Stomach (tissue), 19 donors: ENCODE measurements at places on chromosomes 5 and 9.
A peak's percentile ranks its signal among the peaks of the same experiment; 100 is the strongest.

DNA sequence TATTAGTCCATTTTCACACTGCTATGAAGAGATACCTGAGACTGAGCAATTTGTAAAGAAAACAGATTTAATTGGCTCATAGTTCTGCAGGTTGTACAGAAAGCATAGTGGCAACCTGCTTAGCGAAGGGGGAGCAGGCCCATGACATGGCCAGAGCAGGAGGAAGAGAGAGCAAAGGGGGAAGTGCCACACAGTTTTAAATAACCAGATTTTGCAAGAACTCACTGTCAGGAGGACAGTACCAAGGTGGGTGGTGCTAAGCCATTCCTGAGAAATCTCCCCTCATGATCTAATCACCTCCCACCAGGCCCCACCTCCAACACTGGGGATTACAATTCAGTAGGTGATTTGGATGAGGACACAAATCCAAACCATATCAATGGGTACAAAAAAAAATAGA, 16.8 kb upstream of the PCSK5 start:
- no peak for DNase-seq

DNA sequence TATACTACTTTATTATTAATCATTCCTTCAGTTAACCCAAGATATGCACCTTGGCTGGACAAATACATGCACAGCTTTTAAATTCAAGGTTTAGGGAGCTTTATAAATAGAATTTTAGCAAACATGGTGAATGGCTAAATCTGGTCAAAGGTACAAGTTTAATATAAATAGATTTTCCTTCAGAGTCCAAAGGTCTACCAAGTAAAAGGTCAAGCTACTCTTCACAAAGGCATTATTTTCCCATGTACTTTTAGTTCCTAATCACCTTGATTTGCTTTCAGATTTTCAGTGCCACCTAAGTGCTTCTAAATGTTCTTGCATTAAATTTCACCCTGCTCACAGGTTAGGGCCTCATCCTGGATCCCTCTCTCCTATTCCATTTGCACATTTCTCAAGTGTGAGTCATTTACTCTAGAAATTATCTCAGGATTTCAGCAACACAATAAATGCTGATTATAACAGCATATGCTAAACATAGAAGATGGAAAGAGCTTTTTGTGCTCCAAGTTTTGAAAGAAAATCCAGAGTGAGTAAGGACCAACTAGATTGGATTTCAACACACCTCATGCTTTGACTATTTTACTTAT, 459.4 kb upstream of the ITGA1 start:
- no peak for DNase-seq

DNA sequence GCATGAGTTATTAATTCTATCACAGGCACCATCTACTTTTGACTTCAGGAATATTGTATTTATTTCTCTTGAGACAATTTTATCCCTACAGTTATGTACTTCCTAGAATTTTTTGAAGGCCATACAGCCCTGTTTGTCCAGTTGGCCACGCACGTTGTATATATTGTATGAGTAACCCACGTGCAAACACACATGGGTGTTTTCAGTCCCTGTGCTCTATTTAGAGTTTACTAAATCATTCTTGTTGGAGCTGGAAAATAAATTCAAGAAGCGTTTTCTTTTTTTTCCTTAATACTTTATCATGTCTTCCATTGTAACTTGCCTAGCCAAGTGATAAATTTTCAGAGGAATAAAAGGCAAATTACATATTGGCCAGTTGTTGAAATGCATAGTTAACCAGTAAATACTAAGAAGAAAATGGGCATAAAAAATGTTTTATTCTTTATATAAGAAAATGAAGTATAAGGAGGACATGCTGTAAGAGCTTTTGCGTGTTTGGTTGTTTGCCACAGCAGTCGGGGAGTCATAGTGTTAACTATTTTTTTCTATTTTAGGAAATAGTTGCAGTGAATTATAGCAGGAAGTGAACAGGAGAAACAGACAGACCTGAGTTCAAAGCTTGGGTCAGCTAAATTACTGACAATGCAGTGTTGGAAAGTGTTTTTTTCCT, 86.4 kb upstream of the MINAR2 start:
- no peak for DNase-seq

- DNase-seq, result no peak
Observed at GRCh38 chr5:172669386-172670004, 28.4 kb downstream of the NEURL1B start.

DNA sequence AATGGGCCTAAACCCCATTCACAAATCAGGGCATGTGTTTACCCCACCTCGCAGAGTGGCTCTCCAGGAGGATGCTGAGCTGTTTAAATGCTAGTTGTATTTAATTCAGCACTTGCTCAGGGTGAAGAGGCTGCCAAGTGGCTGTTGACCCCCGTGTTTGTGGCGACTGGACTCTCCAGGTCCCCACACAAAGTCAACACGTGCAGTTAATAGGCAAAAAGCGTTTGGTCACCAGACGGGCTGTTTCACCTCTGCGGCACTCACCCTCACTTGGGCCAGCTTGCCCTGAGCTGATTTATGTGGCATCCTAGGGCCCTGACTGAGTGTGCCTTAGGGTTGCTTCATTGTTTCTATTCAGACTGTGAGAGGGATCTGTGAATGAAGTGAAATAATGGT, 152.3 kb downstream of the GAS1 start:
- DNase-seq, result no peak

DNA sequence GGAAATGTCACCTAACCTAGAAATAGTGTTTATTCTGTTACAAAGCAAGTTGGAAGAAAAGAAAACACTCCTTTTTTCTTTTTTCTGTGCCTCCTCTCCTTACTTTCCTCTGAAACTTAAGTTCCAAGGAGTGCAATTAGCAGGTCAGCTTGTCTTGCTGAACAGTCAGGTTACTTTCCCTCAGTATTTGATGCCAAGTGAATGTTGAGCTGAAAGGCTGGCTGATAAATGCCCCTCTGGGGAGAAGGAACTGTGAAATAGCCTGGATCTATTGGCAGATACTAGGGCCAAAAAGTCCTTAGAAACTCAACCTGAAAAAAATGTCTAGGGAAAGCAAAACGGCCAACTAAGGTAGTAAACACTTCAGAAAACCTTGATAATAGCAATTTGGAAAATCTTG, 43.6 kb downstream of the GRIA1 start:
- DNase-seq, result no peak

GRCh38 chr9:128771094-128771721, 519 bp downstream of the ZER1 start:
- no peak for DNase-seq

DNA sequence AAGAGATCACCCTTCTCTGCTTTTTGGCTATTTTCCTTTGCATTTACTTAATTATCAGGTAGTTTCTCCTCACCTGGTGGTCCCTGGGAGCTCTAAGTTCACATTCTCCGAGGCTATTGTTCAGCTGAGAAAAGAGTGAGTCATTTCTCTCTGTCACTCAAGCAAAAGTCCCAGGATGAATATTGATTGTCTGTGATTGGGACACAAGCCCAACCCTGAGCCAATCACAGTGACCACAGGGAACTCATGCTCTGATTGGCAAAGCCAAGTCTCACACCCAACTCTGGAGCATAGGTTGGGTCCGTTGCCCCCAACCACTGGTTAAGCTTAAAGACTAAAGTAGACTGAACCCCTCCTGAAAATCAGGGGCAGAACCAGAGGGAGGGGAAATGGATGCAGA, 27.8 kb upstream of the FAT2 start:
- no peak for DNase-seq

- DNase-seq, result no peak
Observed at GRCh38 chr5:10668697-10669096, 92.3 kb downstream of the DAP start.

GRCh38 chr9:121242219-121242958, 25.6 kb upstream of the GSN start:
- DNase-seq, result no peak

DNA sequence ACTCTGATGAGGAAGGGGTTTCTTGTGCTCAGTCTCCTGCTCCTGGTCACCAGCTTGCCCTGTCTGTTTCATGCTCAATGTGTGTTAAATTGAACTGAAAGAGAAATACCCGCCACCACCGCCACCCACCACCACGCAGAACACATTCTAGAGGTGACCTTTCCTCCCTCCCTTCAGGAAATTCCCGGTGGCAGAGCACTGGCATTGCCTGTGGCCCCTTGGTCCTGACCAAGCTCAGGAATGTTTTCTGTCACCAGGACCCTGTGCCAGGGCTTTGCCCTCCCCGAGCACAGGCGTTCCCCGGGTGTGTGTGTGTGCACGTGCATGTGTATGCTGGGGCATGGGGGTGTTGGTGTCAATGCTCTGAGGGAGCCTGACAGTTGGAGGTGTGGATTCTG, 10.2 kb upstream of the SLC25A51 start:
- DNase-seq, result no peak

DNA sequence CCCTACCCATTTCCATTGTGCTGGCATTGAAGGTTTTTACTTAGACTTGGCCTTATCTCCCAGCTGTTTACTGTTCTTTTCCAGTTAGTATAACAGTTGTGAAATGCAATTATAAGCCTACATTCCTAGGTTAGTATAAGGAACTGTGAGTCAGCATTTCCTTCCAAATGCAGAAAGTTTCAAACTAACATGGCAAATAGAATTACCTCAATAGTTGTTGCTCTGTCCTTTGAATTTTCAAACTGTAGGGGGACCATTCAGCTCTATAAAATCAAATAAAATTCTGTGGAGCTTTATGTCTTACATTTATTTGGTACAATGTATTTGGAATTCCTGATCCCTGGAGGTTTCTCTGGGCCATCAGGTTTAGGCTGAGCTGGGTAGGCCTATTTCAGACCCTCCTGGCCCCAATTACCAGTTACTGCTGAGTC, 47.2 kb downstream of the ARHGEF28 start:
- DNase-seq, result peak; percentile 70

DNA sequence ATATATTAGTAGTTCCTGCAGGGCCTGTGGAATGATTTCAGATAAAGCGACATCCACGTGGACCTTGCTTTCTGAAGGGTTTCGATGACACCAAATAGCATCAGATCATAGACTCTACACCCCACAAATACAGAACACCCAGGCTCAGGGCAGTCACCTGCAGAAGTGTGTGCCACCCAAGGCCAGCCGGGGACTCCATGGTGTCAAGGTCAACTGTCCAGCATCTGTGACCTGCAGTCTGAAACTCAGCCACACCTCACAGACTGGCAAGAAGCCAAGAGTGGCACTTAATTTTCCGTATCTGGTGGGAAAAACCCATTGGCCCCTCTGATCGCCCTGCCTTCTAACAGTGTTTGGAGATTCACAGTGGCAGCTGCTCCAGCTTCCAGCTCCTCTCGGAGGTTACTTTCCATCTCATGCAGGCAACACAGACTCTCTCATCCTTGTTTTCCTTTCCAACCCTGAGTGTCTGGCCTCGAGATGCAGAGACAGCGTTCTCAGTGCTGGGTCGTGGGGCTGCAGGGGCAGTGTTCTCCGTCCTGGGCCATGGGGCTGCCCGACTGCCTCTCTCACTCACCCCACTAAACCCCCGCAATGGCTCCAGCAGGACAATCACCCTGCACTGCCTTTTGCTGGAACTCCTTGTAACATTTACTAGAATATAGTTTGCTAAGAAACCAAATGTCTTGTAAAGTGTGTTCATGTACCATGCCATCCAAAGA, 221.9 kb downstream of the IRX2 start:
- DNase-seq, result no peak

GRCh38 chr9:123685489-123686083, 244.3 kb downstream of the DENND1A start:
- no peak for DNase-seq

DNA sequence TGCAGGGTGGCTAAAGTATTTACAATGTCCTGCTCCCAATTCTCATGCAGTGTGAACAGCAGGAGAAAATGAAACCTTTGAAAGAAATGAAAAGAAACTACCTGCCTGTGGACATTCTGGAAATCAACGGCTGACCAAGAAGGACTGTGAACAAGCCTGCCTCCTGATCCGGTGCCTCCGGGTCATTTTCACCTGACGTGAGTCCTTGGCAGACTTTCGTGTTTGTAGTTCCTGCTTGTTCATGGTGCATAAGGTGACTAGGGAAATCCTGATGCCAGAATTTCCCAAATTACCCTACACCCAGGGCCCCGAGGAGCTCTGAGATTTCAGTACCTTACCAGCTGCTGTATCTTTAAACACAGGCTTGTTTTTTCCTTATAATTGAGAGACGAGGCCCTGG, 317.5 kb downstream of the TLE1 start:
- DNase-seq, result peak; percentile 69

DNA sequence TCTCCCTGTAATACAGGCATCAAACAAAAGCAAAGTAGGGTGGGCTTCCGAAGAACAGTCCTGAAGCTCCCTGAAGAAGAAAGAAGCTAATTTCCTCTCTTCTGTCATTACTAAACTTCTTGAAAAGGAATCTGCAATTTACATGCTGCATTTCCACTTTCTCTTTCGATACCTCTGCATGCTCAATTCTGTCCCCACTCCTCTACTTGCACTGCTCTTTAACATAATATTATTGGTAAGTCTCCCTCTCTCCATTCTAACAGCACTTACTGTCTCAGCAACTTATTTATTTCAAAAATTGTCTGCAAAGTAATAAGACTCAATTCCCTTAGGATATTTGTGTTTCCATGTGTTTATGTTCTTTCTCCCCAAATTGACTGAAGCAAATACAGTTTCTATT, 3.9 kb upstream of the PLPP1 start:
- no peak for DNase-seq

DNA sequence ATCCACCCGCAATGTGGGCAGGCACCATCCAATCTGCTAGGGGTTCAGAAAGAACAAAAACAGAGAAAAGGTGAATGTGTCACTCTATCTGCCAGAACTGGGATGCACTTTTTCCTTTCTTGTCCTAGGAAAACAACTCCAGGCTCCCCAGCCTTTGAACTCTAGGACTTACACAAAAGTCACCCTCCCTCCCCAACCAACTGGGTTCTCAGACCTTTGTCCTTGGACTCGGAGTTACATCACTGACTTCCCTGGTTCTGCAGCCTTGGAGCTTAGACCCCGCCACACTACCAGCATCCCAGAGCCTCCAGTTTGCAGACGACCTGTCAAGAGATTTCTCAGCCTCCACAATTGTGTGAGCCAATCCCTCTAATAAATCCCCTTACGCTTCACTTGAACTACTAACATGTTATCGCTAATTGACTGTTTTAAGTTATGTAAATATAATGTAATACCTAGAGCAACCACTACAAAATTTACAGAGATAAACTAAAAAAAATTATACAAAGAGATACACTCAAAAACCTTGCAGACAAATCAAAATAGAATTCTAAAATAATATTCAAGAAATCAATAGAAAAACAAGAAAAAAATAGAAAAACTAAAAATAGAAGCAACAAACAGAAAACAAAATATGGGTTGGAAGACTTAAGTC, 5.3 kb upstream of the UBLCP1 start:
- DNase-seq, result no peak

DNA sequence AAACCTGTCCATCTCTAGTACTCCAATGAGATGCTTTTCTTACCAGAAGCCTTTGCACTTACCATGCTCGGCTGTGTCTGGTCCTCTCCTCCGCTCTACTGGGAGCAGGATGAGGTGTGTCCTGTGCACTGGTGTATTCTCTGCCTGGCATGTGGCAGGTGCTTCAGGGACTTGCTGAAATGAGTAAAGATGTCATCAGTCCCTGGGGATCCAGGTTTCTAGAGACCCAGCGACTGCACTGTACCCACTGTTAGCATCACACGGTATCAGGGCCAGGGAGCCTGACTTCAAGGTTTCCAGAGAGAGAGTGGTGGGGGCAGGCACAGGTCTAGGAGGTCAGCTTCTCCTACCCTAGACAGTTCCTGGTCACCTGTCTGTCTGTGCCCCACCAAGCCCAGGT, 10.5 kb downstream of the PTTG1 start:
- no peak for DNase-seq

GRCh38 chr5:141668601-141669265, 13.3 kb downstream of the ARAP3 start:
- DNase-seq, result no peak

GRCh38 chr5:131511934-131512333, 123.1 kb downstream of the RAPGEF6 start:
- no peak for DNase-seq

GRCh38 chr5:127856292-127856691, 153.1 kb downstream of the CCDC192 start:
- DNase-seq, result no peak
